CD4-positive, alpha-beta T cell treated with Interleukin-1 beta for 1 hour (primary cell): ENCODE measurements at places on chromosomes 7 and 10.
A peak's percentile ranks its signal among the peaks of the same experiment; 100 is the strongest.

GRCh38 chr10:58352956-58353610 is 18.3 kb downstream of the UBE2D1 start:
- DNase-seq: no peak

DNA sequence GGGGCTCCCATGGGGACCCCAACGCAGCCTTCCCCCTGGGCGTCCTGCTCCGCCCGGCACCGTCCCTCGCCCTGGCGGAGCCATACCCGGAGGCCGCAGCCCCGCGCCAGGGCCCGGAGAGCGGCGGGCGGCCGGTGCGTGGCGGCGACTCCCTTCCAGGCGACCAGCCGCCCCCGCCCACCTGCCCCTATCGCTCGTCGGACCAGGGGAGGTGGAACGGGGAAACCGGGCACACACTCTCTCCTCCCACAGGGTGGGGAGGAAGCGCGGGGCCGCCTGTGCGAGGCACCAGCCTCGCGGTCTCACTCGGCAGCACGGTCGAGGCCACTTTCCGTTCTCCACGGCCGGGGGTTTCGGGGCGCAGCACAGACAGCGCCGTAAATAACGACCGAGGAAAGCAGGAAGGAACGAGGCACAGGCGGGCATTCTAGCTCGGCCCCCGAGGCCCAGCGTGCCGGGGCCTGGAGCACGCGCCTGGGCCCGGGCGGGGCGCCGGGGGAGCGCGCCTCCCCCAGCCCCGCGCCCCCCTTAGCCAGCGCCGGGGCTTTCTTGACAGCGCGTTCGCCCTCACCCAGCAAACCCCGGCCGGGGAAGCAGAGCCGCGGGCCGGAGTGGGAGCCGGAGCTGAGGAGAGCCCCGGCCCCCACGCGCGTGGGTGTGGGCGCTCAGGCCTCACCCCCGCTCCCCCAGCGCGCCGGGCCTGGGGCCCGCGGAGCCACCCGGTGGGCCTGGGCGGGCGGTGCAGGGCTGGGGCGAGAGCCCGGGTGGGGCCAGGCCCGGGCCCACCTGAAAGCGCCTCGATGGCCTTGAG is 936 bp downstream of the IGF2BP3 start:
- peak; percentile 42 for DNase-seq

DNA sequence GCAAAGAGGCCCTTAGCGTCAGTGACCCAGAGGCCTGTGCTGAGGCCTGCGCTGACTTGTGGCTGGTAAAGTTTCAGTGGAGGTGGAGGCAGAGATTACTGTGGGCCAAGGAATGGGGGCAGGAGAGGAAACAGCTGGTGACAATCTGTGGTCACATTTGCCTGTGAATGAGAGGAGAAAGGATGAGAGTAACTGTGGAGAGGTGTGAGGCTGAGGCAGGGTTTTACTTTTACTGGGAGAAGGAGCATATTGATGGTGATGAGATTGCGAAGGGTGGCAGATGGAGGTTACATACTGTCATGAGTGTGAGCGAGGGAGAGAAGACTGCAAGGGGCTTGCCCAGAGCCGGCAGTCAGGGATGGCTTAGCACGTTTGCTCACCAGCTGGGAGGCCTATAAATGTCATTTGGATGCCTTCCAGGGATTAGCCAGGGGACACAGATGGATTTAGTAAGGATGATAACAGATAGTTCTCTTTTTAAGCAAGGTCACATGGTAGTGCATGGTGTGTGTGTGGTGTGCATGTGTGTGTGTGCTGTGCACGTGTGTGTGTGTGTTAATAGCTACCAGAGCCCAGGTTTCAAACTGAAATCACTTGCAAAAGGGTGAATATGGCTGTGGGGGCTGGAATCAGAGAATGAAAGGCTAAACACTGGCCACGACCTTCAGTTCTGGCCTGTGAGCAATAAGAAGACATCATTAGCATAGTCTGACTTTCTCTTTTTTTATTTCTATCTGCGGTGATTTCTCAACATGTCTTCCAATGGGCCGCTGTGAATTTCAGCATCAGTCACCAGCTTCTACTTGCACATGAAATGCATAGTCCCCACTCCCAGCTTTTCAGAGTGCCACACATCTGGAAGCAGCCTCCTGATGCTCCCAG is 291.5 kb upstream of the ZNF32 start:
- no peak for DNase-seq

- DNase-seq: no peak
Observed at GRCh38 chr10:50541317-50541716, 82.4 kb downstream of the SGMS1 start.
